ENCODE measurements at places on chromosomes 16 and 17. TPM values are rescaled to one million over a fixed set of nuclear protein-coding genes. Genes with fewer than 3 reads are reported as not detected.
A peak's percentile ranks its signal among the peaks of the same experiment; 100 is the strongest.

TXNL4B gene
- 11.8 TPM for total RNA-seq

OTOP2 gene
- total RNA-seq = not detected

DNA sequence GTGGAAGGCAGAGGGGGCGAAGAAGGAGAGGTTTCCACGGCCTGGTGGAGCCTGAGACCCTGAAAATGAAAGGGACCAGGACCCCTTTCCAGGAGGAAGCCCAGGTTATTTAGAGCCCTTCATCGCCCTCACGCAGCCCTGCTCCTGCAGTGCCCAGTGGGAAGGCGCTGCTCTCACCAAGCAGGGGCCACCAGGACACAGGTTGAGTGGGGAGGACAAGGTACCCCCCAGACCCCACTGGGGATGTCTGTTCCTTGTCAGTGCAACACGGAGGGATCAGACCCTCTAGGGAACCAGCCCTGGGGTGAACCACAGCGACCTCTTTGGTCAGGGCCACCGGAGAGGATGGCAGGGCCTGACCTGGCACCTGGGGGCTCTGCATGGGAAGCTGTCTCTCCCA lies 163.9 kb downstream of the C16orf95 start:
- no peak overlapping the region for H3K4me3 ChIP-seq
- no peaks in the 10 kb centered on the region for H3K27me3 ChIP-seq
- no peaks in the 10 kb centered on the region for H3K36me3 ChIP-seq
- no peaks in the 10 kb centered on the region for H3K4me1 ChIP-seq

MOSMO gene
- total RNA-seq = 17.8 TPM

RHBDL3 gene
- 18.7 TPM for total RNA-seq

NTN1 gene
- total RNA-seq = 10.1 TPM

DNA sequence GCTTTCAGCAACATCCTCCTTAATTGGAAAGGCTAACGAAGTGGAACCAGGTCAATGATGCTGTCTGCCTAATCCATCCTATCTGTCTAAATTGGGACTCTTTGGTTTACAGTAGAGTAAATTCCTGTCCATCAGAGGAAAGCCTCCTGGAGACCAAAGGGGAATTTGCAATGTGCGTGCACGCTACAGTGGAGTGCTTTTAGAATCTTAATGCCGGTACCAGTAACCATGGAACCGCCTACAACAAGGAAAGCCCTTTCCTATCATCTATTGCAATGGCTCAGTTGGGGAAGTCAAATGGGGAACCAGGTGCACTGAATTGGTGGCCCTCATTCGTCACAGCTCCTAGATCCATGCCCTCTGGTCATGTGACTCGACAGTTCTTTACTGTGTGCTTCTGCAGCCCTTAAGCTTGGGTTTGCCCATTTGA lies 110.1 kb downstream of the XYLT1 start:
- H3K4me1 ChIP-seq = peaks cover 71% of the 10 kb centered on the region
- H3K27me3 ChIP-seq = no peaks in the 10 kb centered on the region

C17orf75 gene
- 46.8 TPM for total RNA-seq

CHMP6 gene
- total RNA-seq = 33.2 TPM

DNA sequence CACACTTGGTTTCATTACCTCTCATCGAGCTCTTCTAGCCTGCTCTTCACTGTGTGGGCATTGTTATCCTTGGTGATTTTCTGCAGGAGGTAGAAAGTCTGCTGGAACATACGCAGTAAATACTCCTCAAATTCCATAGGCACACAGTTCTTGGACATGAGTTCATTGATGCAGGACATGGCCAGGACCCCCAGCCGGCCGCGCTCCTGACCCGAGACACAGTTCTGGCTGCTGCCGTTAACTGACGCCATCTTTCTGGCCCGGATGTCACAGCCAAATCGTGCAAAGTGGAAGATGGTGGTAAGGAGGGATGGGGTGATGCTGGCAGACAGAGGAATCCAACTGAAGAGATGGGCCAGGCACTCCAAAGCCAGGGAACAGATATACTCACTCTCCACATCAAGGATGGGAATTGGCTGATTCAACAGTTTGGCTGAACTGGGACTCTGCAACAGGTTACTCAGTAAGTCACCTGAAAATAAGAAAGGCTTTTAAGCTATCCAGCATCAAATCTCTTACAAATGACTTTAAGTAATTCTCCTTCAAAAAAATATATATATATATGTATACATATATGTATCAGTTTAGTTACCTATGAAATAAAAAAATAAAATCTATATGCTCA lies 55.6 kb downstream of the XPO6 start:
- peaks cover 12% of the 10 kb centered on the region for H3K36me3 ChIP-seq
- no peak overlapping the region for H3K27ac ChIP-seq
- no peaks in the 10 kb centered on the region for H3K4me1 ChIP-seq
- no peaks in the 10 kb centered on the region for H3K27me3 ChIP-seq
- DNase-seq = no peak

DNA sequence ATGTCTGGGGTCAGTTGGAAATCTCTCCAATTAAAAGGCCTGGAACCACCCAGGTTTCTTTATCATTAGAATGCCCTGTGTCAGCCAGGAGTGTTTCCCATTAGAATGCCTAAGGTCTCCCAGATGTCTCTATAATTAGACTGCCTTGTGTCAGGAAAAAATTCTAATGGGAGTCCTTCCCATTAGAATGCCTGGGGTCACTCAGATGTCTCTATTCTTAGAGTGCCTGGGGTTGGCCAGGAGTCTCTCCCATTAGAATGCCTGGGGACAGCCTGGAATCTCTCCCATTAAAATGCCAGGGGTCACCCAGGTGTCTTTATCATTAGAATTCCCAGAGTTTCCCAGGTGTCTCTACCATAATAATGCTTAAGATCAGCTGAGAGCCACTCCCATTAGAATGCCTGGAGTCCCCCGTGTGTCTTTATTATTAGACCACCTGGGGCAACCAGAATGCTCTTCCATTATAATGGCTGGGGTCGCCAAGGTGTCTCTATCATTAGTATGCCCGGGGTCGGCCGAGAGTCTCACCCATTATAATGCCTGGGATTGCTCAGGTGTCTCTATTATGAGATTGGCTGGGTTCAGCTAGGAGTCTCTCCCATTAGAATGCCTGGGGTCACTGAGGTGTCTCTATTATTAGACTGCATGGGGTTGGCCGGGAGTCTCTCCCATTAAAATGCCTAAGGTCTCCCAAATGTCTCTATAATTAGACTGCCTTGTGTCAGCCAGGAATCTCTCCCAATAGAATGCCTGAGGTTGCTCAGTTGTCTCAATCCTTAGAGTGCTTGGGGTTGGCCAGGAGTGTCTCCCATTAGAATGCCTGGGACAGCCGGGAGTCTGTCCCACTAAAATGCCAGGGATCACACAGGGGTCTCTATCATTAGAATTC lies 2254.6 kb downstream of the TP53TG3F start:
- DNase-seq = no peak
- H3K27ac ChIP-seq = no peak overlapping the region
- no peak overlapping the region for H3K4me3 ChIP-seq
- no peaks in the 10 kb centered on the region for H3K27me3 ChIP-seq
- H3K4me1 ChIP-seq = no peaks in the 10 kb centered on the region

- no peaks in the 10 kb centered on the region for H3K36me3 ChIP-seq
- no peak overlapping the region for H3K27ac ChIP-seq
- H3K27me3 ChIP-seq = peaks cover 53% of the 10 kb centered on the region
- H3K4me3 ChIP-seq = no peak overlapping the region
These were observed 34.1 kb downstream of the TLE7 start for GRCh38 chr16:71407731-71408130.

GRCh38 chr17:67569015-67569451 lies 148.7 kb upstream of the NOL11 start:
- H3K36me3 ChIP-seq = no peaks in the 10 kb centered on the region
- H3K27ac ChIP-seq = no peak overlapping the region
- no peaks in the 10 kb centered on the region for H3K27me3 ChIP-seq
- H3K4me1 ChIP-seq = peaks cover 21% of the 10 kb centered on the region

- no peak overlapping the region for H3K27ac ChIP-seq
- H3K4me3 ChIP-seq = no peak overlapping the region
- peaks cover 7% of the 10 kb centered on the region for H3K4me1 ChIP-seq
- peaks cover 3% of the 10 kb centered on the region for H3K36me3 ChIP-seq
- DNase-seq = no peak
- H3K27me3 ChIP-seq = no peaks in the 10 kb centered on the region
These were observed 2.5 kb upstream of the AXIN1 start for GRCh38 chr16:354971-355461.

ABCA8 gene
- 13.3 TPM for total RNA-seq

HES7 gene
- total RNA-seq = 0.41 TPM

PLA2G10 gene
- not detected for total RNA-seq

DNA sequence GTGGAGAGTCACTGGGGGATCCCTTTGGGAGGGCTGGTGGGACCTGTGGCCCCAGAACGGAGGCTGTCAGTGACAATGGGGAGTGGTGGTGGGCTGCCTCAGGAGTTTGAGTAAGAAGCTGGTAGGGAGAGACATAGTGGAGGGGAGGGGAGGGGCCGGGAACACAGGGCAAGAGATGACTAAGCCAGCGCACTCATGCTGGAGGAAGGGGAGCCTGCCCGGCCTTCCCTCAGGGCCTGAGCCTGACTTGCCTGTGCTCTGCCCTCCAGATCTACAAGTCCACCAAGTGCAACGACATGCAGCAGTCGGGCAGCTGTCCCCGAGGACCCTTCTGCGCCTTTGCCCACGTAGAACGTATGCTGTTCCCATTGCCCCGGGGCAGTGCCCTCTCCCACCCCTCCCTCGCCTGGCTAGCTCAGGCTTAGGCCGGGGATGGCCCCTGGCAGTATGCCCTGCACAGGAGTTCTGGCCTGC lies 29.3 kb downstream of the UNC13D start:
- H3K4me1 ChIP-seq = no peaks in the 10 kb centered on the region
- peak overlapping the region; percentile 35 for H3K27ac ChIP-seq

ST6GALNAC1 gene
- not detected for total RNA-seq

FA2H gene
- total RNA-seq = not detected
